Stimulated activated CD4-positive, alpha-beta T cell treated with anti-CD3 and anti-CD28 coated beads, Interleukin-12 subunit alpha, Interleukin-12 subunit beta, amount 100 ng/mL, for 4 hours (primary cell): ENCODE measurements at places on chromosomes 16 and 17.

GRCh38 chr17:44558710-44559633 lies 1.7 kb downstream of the FZD2 start:
- no peak for DNase-seq

DNA sequence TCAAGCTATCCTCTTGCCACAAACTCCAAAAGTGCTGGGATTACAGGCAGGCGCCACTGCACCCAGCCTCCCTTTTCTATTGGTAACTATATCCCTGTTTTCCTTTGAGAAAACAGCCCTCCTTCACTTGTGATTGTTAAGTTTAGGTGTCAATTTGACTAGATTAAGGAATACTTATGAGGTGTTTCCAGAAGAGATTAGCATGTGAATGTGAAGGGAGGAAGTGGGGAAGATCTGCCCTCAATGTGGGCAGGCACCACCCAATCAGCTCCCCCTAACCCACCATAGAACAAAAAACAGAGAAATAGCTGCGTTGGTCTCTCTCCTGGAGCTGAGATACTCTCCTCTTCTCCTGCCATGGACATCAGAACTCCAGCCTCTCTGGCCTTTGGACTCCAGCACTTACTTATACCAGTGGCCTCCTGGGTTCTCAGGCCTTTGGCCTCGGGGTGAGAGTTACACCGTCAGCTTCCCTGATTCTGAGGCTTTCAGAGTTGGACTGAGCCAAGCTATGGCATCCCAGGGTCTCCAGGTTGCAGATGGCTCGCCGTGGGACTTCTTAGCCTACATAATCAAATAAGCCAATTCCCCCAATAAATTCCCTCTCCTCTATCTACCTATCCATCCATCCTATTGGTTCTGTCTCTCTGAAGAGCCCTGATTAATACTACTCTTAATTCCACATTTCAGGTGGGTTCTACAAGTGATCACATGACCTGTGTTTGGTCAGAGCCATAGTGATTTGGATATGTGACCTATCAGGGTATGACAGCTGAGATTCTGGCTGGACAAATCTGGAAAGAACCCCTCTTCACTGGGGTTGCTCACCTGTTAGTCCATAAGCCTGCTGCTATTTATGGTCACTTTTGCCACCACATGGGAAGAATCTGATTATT lies 12.0 kb upstream of the STAT3 start:
- no peak for DNase-seq

- no peak for DNase-seq
Observed at GRCh38 chr16:87127061-87127765, 190.0 kb downstream of the C16orf95 start.

GRCh38 chr17:27539152-27539551 lies 82.9 kb downstream of the KSR1 start:
- no peak for DNase-seq

- no peak for DNase-seq
Observed at GRCh38 chr17:33369149-33369548, 76.1 kb upstream of the ASIC2 start.

- no peak for DNase-seq
Observed at GRCh38 chr17:77501751-77502625, 361.2 kb downstream of the SEC14L1 start.

- DNase-seq: no peak
Observed at GRCh38 chr16:16008666-16009065, 59.2 kb downstream of the ABCC1 start.

DNA sequence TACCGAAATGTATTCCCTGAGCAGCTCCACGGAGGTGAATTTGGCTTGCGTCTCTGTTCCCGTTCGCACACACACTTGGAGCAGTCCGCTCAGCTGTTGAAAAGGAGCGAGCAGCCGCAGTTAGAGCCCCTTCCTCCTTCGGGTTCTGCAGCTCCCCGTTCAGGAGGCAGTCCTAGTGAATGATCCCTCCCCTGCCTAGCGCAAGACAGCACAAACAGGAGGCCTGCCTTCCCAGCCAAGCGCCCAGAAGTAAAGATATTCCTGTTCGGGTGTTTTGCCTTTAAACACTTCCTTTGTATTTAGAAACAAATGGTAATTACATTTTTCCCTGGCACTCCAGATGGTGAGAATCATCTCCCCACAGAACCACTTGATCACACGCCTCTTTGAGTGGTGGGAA lies 64.7 kb downstream of the ABCC12 start:
- no peak for DNase-seq

DNA sequence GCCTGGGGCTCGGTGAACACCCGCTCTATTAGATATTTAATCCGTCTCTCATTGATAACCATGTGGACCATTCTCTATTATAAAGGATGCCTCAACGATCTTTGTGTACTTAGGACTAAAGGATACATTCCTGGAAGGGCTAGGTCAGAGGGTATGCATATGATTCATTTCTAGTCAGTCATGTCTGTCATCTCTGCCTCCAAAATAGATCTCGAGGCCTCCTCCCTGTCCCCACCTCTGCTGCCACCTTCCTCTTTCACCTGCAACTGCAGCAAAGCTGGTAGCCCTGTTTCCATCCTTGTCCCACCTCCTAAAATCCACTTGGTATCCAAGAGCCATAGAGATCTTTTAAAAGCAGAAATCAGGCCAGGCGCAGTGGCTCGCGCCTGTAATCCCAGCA lies 121.5 kb downstream of the KATNIP start:
- no peak for DNase-seq

GRCh38 chr17:75317671-75318070 lies 28.4 kb upstream of the SLC25A19 start:
- DNase-seq: no peak

DNA sequence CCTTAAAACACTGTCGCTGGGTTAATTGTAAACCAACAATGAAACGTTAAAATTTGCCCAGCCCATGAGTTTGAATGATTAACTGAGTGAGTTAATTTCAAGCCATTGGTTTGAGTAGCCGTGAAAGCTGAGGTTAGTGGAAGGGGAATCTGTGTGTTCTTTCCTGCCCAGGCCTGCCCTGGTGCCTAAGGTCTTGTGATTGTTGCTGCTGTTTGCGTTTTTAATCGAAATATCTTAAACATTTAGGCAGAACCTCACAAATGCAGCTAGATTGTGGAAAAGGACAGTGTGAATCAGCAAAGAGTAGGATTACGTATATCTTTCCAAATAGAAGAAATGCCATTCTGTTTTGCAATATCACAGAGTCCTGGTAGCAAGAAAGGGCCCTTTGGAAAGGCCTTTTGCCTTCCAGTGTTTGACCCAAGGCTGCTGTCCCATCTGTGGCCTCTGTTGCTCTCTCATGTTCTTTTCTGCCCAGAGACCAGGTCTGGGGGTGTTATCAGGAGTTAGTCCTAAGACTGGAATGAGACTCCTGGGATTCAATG lies 113.8 kb downstream of the MSI2 start:
- no peak for DNase-seq

DNA sequence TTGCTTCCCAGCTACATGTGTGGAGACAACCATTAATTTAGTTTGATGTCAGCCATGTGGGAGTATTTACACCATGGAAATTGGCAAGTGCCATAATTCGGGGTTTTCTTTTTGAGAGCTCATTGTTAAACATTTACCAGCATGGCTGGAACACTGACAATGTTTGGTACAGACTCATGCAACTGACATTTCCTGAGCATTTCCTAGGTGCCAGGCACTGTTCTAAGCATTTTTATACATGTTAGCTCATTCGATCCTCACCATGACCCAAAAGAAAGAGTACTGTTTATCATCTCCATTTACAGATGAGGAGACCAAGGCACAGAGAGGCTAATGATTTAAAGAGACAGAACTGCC lies 86.9 kb downstream of the FOXL1 start:
- DNase-seq: no peak

GRCh38 chr17:50775926-50776325 lies 8.6 kb upstream of the ANKRD40CL start:
- DNase-seq: no peak

GRCh38 chr17:50262001-50262794 lies 12.1 kb upstream of the TMEM92 start:
- no peak for DNase-seq

DNA sequence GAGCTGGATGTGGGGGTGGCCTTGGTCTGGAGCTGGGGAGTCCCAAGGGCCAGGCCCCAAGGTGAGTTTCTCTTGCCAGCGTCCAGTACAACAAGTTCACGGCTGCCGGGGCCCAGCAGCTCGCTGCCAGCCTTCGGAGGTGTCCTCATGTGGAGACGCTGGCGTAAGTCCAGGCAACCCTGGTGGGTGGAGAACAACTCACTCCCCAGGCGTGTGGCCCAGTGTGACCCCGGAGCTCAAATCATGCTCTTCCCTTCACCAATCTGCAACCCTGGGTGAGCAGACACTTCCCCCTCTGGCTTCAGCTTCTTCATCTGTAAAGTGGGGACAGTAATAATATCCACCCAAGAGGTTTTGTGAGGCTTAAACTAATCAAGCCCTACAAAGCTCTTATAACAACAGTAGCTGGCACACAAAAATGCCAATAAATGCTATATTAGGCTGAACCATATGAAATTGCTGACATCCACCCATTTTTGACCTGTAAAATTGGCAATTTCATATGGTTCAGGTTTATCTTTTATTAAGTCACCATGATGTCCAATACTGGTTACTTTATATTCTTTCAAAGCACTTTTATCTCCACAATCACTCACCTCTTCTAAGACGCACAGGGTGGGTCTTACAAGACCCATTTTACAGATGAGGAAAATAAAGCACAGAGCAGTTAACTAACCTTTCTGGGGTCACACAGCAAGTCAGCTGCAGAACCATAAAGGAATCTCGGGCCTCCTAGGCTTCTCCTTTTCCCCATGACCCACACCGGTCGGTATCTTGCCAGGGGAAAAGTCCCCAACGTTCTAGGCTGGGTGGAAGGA lies 19.7 kb downstream of the DEXI start:
- DNase-seq: no peak

DNA sequence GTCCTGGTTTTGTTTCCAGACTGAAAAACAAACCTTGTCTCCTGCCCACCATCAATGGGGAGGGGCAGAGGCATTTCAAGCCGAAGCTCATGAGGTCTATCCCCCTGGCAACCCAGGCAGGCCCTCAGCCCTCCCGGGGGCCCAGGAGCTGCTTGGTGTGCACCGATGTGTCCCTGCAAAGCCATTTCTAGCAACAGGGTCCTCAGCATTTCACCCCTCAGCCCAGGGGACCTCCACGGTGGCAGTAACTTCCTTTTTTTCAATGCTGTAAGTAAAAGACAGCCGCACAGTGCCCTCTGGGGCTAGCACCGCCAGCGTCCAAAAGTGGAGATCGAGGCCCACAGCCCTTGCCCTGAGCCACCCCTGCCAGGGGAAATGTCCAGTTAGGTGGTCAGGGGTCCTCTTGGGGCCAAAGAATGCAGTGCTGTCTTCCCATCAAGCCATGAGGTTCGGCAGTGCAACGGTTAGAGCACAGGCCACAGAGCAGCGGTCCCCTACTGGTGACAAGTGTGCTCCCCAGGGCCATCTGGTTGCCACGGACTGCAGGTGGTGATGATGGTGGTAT lies 79.9 kb downstream of the LITAF start:
- DNase-seq: no peak

DNA sequence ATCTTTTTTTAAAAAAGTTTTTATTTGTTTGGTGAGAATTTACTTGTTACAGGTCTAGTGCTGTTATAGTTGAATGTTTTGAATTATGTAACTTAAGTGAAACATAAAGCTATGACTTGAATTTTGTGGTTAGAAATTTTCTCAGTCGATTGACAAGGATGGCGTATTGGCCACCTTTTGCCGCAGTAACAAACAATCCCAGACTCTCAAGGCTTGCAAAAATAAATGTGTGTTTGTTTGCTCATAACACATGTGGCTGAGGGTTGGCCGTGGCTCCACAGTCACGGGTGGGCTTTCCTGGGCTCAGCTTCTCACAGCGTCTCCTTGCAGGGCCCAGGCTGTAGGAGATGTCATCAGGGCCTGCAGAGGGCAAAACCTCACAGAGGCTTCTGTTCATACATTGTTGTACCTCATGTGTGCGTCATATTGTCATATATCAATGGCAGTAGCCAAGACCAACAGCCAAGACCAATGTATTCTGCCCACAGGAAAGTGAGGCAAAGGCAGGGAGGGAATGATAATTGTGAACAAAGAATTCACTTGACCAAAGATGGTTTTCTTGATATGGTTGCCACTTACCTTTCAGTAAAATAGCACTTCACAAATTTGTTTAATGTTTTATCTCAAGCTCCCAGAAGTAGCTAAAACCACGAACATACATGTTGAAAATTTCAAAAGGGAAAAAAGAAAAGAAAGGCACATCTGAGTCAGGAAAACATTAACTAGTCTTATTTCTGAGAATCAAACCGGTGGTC lies 93.5 kb downstream of the WWOX start:
- no peak for DNase-seq

DNA sequence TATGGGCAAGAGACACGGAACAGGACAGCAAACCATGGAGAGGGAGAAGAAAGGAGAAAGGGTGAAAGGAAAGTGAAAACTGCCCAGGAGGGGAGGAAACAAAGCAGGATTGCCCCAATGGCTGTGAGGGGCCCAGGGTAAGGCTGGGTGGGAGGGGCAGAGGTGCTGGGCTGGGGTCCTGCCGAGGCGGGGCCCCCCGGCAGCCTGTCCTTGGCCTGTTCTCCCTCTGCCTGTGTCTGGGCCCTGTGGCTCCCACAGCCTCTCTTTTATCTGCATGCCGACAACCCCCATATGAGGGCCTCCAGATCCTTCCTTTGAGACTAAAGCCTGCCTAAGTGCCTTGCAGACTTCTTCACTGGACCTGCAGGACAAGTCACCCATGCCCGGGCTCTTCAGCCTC lies 15.5 kb downstream of the ZNHIT3 start:
- no peak for DNase-seq

- no peak for DNase-seq
Observed at GRCh38 chr16:9099131-9099625, 7.7 kb downstream of the HAPSTR1 start.

DNA sequence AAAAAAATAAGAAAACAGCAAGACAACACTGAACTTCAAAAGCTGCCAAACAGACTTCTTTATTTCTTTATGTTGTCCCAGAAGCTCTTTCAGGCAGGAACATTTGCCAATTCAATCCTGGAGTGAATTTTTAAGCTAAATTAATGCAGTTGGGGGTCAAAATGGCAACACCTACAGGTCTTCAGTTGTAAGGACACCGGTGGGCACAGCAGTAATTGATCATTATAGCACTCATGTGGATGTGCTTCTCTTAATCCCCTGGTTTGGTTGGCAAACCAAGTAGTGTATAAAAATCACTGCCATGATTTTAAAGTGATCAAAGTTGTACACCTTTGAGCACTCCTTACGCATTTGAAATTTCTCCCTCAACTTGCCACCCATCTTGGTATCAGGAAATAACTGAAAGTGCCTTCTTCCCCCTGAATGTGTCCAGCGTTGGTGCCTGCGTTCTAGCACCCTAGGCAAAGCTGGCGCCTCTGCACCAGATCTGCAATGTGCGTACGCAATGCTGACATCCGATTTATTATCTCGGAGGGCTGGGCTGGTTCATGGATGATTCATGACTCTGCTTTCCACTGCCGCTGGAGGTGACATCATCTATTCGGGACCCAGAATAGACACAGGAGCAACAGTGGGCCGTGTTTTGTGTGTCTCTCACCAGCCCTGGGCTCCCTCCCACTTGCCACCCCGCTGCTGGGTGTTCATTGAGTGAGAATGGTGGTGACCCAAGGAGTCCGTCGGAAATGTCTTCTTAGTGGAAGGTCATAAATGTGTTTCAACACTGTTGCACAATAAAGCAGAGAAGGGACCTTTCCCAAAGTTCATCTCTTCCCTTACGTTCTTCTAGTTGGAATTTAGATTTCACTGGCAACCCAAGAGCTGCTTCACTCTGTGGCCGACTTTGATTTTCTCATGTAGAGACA lies 203.4 kb downstream of the CCDC182 start:
- DNase-seq: no peak

- DNase-seq: no peak
Observed at GRCh38 chr16:86212706-86213436, 297.5 kb upstream of the FOXF1 start.
